ENCODE measurements at places on chromosomes 5 and 9.

GRCh38 chr5:28648108-28648507, 1609.7 kb upstream of the CDH9 start:
- DNase-seq = no peak

DNA sequence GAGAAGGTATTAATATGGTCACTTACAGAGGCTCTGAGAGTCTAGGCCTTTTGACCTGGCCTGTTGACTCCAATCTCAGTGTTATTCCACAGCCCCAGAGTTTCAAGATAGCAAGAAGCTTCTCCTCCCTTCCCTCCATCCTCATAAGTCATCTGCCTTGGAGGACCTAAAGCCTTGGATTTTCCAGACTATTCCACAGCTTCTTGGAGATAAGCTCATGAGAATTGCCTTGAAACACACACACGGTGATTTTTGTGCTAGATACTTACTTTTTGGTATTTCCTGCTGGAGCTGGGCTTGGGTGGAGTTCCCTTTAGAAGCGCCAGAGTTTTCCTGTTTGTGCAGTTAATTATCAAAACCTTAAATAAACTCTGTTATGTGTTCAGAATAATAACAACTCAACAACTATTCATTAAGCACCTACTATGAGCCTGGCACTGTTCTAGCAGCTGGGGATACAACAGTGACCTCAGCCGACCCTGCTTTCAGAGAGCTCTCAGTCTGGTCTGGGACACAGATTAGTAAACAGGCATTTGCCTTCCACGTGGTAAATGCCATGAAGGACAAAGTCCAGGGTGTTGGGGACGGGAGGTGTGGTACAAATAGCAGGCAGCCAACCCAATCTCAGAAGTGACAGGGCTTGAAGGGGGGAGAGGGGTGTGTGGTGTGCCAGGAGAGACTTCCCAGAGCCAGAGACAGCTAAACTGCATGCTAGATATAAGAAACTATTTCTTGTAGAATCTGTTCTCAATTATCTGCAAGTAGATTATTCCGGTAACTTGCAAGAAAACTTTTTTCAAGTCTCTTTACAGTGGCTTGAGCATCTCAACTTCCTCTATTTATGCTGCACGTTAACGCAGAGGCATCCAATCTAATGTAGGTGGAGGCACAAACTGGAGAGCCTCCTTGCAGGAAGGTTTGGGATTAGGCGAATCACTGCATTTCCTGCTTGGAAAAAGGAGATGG, 55.9 kb upstream of the KLF9 start:
- DNase-seq = peak; percentile 25

DNA sequence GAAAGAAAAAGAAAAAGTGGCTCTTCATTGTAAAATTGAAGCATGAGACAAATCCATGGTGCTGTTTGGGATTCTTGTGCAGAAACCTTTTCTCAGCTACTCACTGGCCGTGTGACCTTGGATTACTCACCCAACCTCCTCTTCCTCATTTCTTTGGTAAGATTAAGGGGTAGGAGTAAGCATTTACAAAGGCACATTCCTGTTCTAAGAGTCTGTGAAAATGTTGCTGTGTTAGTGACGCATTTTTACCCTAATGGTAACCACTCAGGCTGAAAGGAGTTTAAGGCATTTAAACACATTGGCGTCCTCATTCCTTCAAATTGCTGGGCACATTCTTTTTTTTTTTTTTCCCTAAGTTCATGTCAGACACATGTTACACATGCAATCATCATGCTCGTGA, 4.3 kb downstream of the RAI14 start:
- DNase-seq = peak; percentile 79

DNA sequence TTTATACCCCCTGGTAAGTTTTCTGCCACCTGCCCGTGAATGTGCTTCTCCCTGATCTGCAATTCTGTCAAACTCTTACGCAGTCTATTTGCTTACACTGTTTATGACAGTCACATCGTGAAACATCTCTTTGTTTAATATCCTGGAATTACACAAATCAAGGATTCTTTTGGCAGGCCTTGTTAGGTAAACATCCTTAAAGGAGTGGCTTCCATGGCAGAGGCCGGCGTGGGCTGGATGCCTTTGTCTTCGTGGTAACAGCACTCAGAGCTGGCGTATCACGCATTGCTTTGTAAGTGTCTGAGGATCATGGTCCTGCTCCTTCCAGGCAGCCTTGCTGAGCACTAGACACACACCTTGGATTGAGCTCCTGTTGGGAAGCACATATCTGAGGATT, 145.7 kb downstream of the IRX1 start:
- DNase-seq = no peak

DNA sequence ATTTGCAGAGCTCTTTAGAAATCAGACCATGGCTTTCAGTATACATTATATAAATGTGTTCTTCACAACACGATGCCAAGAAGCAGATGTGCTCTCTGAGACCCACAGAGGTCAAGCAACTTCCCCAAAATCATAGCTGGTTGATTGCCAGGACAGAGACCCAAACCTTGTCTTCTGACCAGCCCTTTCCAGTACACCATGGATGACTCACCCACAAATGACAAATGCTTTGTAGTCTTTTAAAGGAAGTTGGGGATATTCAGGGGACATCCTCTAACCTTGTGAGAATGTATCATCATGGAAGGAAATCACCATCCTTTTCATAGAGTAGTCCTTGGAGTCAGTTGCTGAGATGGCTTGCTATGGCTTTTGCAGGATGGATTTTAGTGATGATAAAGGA, 30.1 kb downstream of the ZNF462 start:
- DNase-seq = no peak

- DNase-seq = peak; percentile 80
Measured at GRCh38 chr9:76453785-76454184, 5.2 kb upstream of the GCNT1 start.

DNA sequence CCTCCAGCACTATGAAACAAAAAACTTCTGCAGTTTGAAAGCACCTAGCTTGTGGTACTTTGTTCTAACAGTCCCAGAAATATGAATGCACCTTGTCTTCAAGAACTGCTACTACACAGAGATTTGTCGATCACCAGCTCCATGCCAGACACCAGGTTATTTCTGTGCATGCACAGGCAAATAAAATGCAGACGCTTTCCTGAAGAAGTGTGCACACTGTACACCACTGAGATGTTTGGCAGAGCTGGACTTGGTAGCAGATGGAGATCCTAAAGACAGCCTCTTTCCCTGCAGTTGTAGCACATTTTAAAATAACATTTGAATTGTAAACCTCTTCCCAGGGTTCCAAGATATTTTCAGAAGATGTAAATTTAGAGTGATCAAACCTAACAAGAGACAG, 730.0 kb downstream of the MTRR start:
- no peak for DNase-seq
